Activated CD4-positive, alpha-beta T cell treated with anti-CD3 and anti-CD28 coated beads, Interleukin-2, Interleukin-6, amounts not matched to agents 100 ng/mL and 50 ng/mL, durations not matched to agents 16 hours and 8 hours (primary cell): ENCODE measurements at places on chromosomes 2 and 18.

DNA sequence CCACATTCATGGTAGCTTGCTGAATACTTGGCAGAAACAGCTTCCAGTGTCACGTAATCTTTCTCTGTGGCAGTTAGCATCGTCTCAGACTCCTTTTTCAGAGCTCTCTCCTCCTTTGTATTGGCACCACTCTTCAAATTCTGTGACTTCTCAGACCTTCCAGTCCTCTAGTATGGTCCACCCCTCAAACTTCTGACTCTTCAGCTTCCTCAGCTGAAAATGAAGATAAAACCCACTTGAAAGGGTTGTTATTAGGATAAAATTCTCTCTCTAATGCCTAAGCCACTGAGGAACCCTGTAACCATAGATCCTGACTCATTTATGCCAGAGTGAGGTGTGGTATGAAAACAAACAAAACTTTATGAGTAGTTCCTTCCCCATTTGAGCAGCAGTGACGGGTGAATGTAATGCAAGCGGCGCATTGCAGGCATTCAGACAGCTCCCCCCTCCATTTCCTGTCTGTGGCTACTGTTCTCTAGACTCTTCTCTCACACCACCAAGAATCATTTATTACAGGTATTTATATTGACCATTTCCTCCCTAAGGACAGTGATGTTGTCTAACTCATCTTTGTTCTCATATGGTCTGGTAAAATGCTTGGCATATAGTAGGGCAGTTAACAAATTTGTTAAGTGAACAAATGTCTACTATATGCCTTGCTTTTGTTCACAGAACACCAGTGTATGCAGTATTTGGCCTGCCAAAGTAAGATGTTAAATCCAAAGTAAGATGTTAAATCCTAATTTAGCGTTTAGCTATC lies 35.3 kb downstream of the GALNT1 start:
- peak; percentile 88 for DNase-seq

- no peak for DNase-seq
Measured at GRCh38 chr2:206805887-206806607, 40.6 kb downstream of the FASTKD2 start.

DNA sequence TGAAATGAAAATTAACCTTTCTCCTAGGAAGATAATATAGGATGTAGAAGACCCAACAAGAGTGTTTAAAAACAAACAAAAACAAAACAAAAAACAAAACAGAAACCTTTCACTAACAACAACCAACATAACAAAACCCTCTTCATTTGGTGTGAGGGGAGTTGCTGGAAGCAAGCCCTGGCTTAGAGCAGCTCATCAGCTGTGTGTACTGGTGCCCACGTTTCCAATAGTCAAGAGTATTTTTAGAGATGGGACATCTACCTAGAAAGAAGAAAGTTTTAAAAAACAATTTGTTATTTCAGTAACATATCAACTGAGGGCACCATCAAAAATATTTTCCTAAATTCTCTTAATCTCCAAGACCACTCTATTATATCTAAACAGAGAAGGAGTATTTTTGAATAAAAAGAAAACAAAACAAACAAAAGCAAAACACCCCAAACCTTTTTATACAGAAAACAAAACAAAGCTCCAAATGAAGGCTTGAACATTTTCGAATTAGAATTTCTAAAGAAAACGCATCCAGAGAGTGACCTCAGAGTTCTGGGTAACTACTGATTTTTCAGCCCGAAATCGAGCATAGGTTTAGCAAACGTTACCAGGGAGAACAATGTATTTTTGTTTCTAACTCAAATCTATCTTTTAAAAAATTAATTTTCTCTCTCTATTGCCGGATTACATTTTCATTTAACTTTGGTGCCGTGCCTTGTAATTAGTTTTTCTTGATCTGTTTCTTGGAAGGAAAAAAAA lies 134.6 kb downstream of the INSIG2 start:
- DNase-seq: no peak

GRCh38 chr2:138237667-138238384 lies 263.7 kb upstream of the SPOPL start:
- DNase-seq: no peak

DNA sequence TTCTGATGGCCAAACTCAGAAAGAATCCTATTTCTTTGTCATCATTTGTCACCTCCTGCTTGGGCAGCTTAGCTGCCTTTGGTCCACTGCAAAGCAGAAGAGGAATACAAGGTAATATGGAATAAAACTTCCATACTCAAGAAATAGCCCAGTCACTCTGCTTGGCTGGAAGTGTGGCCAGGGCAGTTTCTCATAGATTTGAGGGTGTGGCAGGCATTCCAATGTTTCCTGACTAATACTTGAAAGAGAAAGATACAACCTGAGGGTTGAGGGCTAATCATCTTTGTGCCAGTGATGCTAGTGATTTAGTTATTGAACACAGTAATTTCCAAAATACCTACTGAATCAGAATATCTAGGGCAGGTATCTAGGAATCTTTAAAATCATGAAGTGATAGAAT lies 83.1 kb downstream of the FAM161A start:
- no peak for DNase-seq

- DNase-seq: peak; percentile 8
Measured at GRCh38 chr2:13193075-13193474, 476.3 kb downstream of the TRIB2 start.

DNA sequence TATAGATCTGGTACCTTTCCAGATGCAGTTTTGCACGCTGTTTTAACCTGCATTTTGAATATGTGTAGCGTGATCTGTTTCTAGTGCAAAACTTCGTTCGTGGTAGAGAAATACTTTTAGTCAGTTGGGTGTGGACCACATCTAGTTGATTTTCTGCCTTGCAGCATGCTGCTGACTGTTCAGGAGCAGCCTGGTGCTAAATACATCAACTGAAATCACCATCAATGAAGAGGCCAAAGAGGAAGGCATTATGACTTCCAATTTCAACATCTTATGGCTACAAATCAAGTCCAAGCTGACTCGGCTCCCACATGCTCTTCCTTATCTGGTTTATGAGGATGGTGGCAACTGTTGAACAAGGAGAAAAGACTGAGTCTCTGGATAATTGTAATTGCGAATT lies 298.5 kb downstream of the ZNF521 start:
- no peak for DNase-seq

GRCh38 chr2:63840081-63840784 lies 1.5 kb upstream of the UGP2 start:
- peak; percentile 8 for DNase-seq

- peak; percentile 52 for DNase-seq
Measured at GRCh38 chr2:164761737-164762460, 79.7 kb downstream of the COBLL1 start.

DNA sequence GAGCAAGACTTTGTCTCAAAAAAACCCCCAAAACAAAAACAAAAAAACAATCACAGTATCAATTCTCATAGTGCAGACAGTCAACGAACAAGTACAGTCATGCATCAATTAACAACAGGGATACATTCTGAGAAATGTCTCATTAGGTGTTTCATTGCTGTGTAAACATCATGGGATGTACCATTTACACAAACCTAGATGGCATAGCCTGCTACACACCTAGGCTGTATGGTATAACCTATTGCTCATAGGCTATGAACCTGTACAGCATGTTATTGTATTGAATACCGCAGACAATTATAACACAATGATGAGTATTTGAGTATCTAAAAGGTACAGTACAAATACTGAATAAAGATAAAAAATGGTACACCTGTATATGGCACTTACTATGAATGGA lies 67.8 kb upstream of the LMAN1 start:
- DNase-seq: no peak

DNA sequence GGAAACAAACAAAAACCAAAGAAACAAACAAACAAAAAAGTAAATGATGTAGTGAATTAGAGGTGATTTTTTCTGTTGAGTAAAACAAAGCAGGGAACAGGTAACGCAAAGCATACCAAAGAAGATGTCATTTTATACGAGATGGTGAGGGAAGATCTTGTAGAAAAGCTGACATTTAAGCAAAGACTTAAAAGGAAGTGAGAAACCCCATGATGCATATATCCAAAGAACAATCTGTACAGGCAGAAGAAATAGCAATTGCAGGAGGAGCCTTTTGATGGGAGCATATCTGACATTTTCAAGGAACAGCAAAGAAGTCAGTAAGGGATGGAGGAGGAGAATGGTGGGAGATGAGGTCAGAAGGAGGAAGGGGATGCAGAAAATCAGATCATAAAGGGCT lies 63.0 kb downstream of the KIDINS220 start:
- no peak for DNase-seq

GRCh38 chr18:61400016-61400635 lies 66.9 kb downstream of the CDH20 start:
- DNase-seq: no peak

DNA sequence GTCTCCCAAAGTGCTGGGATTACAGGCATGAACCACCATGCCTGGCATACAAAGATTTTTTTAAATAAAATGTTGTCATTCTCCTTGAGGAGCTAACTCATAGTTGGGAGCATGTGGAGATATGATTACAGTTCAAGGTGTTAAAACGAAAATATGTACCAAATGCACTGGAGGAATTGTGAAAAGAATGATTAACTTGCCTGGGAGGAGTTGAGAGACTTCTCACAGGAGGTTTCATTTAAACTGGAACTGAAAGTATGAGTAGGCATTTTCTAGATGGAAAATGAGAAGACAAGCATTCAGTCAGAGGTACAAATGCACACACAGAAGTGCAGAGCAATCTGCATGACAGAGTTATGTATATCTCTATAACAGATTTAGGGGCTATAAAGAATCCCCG lies 126.6 kb upstream of the PDE1A start:
- no peak for DNase-seq

DNA sequence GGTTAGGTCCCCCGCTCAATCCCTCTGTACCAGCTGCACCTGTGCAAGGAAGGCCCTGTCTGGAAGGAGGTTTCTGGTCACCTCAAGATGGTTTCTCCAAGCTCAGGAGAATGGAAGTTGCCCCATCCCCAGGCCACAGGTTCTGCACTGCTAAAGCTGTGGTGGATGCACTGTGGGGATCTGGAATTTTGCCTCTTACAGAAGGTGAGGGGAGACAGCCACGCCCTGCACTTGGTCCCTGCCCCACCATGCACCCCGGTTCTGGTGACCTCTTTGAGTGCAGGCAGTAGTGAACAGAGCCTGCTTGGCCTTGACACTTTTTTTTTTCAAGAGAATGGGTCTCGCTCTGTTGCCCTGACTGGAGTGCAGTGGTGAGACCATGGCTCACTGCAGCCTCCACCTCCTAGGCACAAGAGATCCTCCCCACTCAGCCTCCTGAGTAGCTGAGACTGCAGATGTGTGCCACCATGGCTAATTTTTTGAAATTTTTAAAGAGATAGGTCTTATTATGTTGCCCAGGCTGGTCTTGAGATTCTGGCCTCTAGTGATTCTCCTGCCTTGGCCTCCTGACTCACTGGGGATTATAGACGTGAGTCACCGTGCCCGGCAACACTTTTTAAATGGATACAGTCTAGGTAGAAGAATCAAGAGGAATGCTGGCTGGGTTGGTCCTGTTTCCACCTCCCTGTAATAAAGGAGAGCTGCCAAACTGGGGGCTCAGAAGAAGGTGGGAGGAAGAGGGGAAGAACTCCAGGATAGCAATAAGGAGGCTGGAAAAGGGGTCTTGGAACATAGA lies 5.8 kb upstream of the NT5DC4 start:
- DNase-seq: no peak

DNA sequence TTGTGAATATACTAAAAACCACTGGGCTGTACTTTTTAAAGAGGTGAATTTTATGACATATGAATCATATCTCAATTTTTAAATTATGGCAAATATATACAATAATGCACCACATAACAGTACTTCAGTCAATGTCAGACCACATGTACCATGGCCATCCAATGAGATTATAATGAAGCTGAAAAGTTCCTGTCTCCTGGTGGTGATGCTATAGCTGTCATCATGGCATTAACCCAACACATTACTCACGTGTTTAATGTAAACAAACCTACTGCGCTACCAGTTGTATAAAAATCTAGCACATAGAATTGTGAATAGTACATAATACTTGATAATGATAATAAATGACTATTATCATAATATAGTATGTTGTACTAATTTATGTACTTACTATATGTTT lies 77.6 kb upstream of the ID2 start:
- DNase-seq: no peak

DNA sequence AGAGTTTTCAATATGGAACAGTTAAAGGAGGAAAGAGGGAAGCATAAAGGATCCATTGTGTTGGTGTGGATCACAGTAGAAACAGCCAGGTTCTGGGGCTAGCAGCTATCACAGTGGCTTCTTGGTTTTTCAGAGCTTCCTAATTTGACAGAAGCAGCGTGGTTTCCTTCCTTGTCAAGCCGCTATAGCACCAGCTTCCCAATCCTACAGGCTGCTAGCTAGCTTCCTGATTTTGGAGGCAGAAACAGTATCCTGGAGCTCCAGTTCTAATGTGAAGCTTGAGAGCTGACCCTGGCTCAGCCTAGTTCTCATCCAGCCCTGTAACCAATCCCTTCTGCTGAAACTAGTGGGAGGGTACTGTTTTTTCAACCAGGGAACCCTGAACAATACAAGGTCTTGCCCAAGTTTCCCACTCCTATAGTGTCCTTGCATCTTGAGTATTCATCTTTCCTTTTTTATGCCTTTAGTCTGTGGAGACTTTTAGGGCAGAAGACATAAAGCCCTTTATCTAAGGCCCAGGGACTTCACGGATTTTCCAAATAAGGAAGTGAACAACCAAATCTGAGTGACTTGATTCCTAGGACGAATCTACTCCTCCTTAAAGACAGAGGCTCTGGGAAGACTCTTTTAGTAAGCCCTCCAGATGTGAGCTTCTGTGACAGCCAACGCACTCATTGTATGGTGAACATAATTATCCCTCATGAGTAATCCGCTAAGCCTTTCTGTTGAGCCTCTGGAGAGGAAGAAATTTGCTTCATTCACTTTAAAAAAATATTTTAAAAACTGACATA lies 33.8 kb downstream of the CCDC93 start:
- no peak for DNase-seq

GRCh38 chr2:1759611-1759930 lies 15.3 kb upstream of the PXDN start:
- DNase-seq: no peak

DNA sequence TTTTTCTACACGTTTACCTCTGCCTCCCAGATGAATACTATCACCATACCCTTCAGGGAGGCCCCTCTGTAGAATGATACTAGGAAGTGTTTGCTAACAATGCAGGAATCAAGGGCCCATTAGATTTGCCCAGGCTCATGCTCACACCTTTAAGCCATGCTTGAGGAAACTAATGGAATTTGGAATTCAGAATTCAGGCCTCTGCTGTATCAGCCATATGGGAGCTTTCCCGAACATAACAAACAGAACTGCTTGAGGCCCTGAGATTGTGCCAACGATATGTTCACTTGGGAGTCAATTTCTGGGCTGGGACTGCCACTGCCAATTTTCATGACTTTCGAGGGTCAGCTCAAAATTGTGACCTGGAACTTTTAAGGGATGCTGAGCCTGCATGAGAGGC lies 282.5 kb downstream of the CLIP4 start:
- DNase-seq: no peak
